C1 segment of cervical spinal cord (tissue), 14 donors: ENCODE measurements at places on chromosomes 13 and 19.

DNA sequence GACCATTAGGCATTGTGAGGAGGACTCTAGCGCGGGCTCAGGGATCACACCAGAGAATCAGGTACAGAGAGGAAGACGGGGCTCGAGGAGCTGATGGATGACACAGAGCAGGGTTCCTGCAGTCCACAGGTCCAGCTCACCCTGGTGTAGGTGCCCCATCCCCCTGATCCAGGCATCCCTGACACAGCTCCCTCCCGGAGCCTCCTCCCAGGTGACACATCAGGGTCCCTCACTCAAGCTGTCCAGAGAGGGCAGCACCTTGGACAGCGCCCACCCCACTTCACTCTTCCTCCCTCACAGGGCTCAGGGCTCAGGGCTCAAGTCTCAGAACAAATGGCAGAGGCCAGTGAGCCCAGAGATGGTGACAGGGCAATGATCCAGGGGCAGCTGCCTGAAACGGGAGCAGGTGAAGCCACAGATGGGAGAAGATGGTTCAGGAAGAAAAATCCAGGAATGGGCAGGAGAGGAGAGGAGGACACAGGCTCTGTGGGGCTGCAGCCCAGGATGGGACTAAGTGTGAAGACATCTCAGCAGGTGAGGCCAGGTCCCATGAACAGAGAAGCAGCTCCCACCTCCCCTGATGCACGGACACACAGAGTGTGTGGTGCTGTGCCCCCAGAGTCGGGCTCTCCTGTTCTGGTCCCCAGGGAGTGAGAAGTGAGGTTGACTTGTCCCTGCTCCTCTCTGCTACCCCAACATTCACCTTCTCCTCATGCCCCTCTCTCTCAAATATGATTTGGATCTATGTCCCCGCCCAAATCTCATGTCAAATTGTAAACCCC, 2.8 kb upstream of the CEACAM5 start:
- no peak for DNase-seq

- DNase-seq: no peak
These were observed 1.0 kb upstream of the ZNF529 start for GRCh38 chr19:36573895-36574720.

DNA sequence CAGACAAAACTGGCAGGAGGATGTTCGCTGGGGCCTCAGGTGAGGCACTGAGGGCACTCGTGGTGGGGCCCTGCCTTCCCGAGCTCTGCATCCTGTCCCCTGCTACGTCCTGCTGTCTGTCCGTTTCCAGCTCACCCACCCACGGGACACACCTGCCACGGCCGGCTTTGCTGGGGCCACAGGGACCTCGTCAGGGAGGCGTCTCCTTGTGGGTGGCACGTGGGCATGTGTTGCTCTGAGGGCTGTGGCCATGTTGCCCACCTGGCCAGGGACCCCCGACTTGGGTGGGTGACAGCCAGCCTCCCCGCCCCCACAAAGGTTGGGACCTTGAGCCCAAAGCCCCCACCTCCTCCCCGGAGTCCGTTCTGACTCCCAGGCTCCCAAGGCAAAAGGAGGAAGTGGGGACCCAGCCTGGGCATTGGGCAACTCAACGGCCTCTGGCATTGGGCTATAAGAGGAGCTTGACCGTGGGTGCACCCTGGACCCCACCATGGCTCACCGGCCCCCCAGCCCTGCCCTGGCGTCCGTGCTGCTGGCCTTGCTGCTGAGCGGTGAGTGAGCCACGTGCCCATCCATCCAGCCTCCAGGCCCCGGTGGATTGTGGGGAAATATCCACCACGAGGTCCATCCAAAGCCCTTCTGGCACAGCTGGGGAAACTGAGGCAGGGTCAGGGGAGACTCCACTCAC, at the start of gene PRTN3:
PRTN3 (plus strand) TSS at position 481 of the 688 bp plus-strand sequence; CDS start at position 491, 10 bp downstream.
- no peak for DNase-seq

GRCh38 chr13:22880741-22881720, 299.7 kb upstream of the SGCG start:
- DNase-seq: no peak

- no peak for DNase-seq
These were observed 87.1 kb upstream of the FRY start for GRCh38 chr13:31944262-31945160.

GRCh38 chr19:29337029-29337428, 124.1 kb upstream of the UQCRFS1 start:
- DNase-seq: no peak

GRCh38 chr19:41480336-41480735, 37.4 kb downstream of the ERICH4 start:
- DNase-seq: no peak

- no peak for DNase-seq
These were observed 15.5 kb downstream of the CEACAM1 start for GRCh38 chr19:42512743-42513304.

DNA sequence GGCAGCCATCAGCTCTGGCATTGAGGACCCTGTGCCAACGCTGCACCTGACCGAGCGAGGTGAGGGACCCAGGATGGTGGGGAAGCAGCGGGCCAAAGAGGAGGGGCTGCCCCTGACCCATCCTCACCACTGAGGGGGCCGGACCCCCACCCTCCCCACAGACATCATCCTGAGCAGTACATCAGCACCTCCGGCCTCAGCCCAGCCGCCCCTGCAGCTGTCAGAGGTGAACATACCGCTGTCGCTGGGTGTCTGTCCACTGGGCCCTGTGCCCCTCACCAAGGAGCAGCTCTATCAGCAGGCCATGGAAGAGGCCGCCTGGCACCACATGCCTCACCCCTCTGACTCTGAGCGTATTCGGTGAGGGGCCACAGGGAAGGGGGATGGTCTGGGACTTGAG, 7.3 kb downstream of the LENG1 start:
- no peak for DNase-seq

DNA sequence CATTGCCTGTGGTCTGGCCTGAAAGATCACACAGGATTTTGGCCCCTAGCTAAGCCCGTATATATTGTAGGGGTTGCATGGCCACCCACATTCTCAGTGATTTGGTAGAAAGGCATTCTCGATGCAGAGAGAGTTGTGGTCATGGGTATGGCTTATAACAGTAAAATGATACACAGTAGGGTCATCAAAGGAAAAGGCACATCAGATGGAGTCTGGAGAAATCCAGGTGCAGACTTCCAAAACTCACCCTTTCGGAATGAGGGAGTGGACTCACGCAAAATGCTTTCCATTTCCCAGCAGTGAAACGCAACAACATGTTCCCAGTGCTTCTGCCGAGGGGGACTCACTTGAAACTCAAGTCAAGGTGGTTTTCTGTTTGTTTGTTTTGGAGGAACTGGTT, 802.5 kb upstream of the SLITRK1 start:
- no peak for DNase-seq

DNA sequence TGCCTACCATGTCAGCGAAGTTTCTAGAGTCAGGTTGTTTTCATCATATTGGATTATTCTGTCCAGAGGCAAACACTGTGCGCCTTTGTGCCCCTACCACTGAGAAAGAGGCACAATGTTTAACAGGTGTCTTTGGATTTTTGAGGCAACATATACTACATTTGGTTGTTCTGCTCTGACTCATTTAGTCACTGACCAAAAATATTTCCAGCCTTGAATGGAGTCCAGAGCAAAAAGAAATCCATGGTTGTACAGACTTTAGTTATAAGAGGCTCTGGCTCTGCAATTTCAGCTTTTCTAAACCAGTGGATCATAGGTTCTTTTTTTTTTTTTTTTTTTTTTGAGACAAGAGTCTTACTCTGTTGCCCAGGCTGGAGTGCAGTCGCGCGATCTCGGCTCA, 35.7 kb downstream of the LACC1 start:
- DNase-seq: no peak

DNA sequence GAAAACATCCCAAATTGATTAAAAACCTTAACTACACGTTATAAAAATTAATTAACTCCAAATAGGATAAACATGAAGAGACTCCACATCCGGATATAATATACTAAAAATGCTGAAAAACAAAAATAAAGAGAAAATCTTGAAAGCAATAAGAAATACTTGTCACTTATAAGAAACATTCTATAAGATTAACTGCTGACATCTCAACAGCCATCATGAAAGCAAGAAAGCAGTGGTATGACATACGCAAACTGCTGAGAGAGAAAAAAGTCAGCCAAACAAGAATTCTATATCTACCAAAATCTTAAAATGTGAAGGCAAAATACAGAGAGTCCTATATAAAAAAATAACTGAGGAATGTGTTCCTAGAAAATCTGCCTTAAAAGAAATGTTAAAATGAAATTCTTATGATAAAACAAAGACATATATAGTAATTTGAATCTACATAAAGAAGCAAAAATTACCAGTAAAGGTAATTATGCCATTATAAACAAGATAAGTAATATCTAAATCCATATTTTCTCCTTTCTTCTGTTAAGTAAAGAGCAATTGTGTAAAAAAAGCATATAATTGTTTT, 1851.1 kb downstream of the PCDH9 start:
- DNase-seq: no peak

GRCh38 chr13:49271264-49271663, 23.5 kb downstream of the CDADC1 start:
- no peak for DNase-seq

DNA sequence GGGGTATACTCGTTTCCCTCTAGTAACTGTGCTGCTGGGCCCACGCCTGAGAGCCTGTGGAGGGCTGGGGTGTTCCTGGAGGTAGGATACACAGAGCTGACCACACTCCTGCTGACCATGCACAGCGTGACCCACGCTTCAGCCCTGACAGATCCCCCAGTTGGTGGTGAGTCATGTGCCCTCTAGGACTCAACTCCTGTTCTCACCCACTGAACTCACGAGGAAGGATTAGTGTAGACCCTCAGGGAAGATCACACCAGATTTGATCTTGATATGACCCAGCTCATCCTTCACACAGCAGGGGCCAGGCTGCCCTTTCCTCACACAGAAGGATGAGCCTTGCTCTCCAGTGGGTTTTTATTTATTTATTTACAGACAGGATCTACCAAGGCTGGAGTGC, 13.3 kb upstream of the ACP7 start:
- no peak for DNase-seq

DNA sequence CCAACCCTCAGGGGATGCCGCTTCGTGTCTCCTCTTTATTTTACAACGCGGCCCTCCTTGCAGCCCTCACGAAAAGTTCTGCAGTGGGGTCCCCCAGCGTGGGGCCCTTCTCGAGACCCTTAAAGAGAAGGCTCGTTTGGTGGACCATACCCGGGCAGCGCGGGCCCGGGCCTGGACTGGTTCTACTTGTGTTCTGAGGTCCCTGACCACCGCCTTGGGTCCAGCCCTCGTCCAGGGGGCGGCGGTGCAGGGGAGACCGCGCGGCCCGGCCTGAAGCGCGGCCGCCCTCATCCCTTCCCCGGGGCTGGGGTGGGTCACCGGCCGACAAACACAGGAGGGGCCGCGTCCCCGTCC, 400 bp upstream of the SERP2 start:
- no peak for DNase-seq

DNA sequence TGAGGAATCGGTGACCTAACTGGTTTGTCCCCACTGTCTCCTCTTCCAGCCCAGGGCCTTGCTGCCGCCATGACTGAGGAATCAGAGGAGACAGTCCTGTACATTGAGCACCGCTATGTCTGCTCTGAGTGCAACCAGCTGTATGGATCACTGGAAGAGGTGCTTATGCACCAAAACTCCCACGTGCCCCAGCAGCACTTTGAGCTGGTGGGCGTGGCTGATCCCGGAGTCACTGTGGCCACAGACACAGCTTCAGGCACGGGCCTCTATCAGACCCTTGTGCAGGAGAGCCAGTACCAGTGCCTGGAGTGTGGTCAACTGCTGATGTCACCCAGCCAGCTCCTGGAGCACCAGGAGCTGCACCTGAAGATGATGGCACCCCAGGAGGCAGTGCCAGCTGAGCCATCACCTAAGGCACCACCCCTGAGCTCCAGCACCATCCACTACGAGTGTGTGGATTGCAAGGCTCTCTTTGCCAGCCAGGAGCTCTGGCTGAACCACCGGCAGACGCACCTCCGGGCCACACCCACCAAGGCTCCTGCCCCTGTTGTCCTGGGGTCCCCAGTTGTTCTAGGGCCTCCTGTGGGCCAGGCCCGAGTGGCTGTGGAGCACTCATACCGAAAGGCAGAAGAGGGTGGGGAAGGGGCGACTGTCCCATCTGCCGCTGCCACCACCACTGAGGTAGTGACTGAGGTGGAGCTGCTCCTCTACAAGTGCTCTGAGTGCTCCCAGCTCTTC, 2.7 kb downstream of the ZNF574 start:
- DNase-seq: no peak

DNA sequence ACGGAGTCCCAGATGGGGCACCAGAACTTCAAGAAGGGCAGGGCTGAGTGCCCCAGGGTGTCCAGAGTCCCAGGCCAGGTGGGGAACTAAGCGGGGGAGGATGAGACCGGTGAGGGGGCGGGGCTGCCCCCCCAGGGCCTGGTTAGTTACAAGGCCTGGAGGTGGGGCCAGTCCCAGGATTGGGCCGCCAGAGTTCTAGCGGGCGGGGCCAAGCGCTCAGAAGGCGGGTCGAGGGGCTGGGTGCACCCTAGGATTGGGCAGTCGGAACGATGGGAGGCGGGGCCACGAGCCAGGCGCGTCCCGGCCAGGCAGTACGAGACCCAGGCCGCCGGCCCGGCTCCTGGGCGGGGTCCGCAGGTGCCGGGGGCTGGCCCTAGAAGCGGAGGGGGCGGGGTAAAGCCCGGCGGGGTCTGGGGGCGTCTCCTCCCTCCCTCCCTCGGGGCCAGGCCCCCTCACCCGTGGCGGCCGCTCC, 571 bp downstream of the ZNF653 start:
- DNase-seq: peak; percentile 78
